ENCODE measurements at places on chromosomes 5 and 9. TPM values are rescaled to one million over a fixed set of nuclear protein-coding genes. Genes with fewer than 3 reads are reported as not detected.

The HRCT1 gene
- polyA plus RNA-seq = 3.9 TPM

The DMRT3 gene
- not detected for polyA plus RNA-seq

- no peaks in the 10 kb centered on the region for H3K36me3 ChIP-seq
- H3K27me3 ChIP-seq = no peaks in the 10 kb centered on the region
- peaks cover 11% of the 10 kb centered on the region for H3K4me1 ChIP-seq
- H3K27ac ChIP-seq = no peak overlapping the region
- no peak overlapping the region for H3K4me3 ChIP-seq
These were observed 69.3 kb downstream of the MAT2B start for GRCh38 chr5:163574472-163575440.

- H3K27ac ChIP-seq = no peak overlapping the region
- DNase-seq = peak; percentile 84
- peaks cover 20% of the 10 kb centered on the region for H3K4me1 ChIP-seq
- no peaks in the 10 kb centered on the region for H3K27me3 ChIP-seq
- no peak overlapping the region for H3K4me3 ChIP-seq
These were observed 470.6 kb downstream of the CCDC171 start for GRCh38 chr9:16023446-16023845.

The STK32A gene
- 0.03 TPM for polyA plus RNA-seq

DNA sequence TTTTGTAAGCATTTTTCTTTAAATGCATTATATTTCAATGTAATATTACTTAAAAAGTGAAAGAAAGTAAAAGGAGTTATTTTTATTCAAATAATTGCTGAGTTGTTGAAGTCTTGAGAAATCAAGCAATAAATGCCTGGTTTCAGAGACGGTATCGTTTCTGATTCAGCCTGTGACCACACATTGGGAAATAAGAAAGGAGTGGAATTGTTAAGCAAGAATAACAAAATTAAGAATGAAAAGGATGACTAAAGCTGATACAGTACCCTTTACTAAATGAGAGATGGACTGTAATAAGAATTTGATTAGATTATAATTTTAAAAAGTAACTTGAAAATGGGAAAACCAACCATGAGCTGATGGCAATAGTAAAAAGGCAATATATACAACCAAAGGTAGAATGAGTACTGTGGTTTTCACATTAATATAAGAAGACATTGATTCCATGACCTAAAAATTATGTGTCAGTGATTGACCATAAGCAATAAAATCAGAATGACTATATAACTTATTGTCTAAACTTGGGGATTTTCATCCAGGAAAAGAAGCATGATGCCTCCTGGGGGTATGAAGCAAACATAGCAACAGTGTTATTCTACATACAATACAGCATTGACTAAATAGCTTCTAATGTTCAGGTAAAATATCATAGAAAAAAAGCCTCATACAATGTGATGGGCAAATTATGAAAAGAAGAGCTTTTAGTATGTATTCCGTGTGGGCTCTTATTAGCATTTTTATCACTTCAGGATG lies 101.9 kb upstream of the PRDM9 start:
- H3K27me3 ChIP-seq = no peaks in the 10 kb centered on the region
- no peaks in the 10 kb centered on the region for H3K36me3 ChIP-seq
- no peak overlapping the region for H3K4me3 ChIP-seq
- no peak overlapping the region for H3K27ac ChIP-seq
- no peak for DNase-seq

DNA sequence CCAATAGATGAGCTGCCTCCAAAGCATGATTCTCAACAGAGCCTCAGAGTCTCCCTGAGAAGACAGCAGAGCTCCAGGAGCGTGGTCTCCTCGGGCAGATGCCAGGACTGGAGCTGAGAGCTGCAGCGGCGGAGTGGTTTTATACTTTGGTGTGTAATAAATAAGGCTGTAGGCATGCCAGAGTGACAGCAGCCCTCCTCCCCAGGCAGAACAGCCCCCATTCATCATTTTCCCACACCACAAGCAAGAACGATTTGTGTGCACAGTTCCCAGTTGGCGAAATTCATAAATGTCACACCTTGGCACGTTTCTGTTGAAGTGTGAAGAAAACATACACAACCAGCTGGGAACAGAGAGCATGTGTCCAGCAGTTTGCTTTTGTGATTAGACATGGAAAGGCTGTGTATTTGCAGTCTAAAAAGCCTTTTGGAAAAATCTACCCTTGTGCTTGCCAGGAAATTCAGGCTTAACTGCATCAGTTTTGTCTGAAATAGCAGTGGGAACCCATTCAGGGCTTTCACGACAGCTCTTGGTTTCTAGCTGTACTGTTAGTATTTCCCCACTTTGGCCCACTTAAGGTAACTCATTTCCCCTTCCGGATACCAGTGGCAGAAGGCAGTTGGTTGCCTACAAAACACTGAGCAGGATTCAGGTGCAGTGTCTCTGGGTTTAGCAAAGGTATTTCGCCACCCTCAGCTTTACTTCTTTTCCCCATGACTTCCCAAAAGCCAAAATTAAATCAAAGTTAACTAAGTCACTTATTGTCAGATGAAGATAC lies at the start of gene C1QTNF3:
Gene C1QTNF3 (minus strand): TSS at position 115 of the 778 bp plus-strand sequence. CDS start 88 bp downstream, at position 27.
- H3K27me3 ChIP-seq = no peaks in the 10 kb centered on the region
- H3K36me3 ChIP-seq = no peaks in the 10 kb centered on the region
- DNase-seq = no peak
- peaks cover 6% of the 10 kb centered on the region for H3K4me1 ChIP-seq
- H3K27ac ChIP-seq = no peak within 1 kb of the TSS

DNA sequence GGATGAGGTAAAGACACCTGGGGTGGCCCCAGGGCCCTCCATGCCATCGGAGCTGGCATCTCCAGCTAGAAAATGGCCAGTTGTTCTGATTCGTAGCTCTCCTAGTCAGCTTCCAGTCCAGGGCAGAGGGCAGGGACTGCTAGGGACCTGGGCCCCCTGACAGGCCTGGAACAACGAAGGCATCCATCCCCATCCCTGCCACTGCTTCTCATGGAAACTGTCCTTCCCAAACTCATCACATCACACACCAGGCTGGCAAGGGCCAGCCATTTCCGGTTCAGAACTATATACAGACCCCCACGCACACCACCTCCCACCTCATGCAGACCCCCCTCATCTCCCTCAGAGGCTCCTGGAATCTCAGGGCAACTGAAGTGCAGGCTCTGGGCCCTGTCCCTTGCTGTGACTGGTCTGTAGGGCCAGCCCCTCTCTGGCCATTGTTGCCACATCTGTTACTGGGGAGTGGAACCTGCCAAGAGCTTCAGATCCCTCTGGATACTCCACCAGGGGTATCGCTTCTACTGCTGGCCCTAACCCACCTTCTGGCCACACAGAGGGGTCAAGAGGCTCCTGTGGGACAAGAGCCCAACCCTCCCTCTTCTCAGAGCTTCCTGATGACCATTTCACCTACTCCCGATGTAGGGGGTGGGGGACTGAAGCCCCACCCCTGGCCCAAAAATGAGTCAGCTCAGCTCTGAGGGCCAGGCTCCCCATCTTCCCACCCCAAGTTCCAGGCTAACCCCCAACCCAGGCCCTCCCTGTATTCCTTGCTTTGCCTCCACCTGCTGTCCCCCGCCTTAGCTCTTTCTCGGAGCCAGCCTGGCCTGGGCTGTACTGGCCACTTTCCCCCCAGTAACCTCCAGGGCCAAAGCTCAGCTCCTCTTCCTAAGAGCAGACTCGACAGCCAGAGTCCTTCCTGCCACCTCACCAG lies 1.2 kb upstream of the MZB1 start:
- H3K36me3 ChIP-seq = no peaks in the 10 kb centered on the region
- H3K4me1 ChIP-seq = peaks cover 5% of the 10 kb centered on the region
- no peak for DNase-seq

DNA sequence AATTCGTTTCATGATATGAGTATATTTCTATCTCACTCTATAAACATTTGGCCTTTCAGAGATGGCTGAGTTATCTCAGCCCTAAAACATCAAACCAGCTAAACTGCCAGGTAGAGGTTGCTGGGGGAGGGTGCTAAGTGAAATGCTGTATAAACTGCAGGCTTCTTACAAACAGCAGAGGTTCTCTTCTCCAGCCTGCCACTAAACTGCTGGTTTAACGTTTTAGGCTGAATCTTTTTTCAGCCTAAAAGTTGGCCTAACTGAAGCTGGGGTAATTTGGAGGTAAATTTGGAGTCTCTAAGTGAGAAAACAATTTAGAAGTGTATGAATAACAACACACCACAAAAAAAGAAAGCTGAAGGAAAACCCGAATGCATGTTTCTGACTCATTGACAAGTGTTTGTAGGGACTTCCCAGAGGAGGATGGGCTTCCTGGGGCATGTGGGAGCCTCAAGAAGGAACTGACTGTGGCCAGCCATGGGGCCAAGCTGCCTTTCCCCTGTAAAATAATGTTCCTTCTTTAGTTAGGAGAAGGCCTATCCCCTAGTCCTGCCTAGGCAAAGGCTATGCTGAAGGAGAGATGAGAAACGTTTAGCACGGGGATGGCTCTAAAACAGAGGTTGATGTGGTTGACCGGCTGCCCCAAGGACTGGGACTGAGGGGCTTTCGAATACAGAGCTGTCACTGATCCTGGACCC lies 44.3 kb downstream of the SLC28A3 start:
- H3K4me1 ChIP-seq = peaks cover 20% of the 10 kb centered on the region
- H3K27ac ChIP-seq = peak overlapping the region; percentile 94
- H3K36me3 ChIP-seq = no peaks in the 10 kb centered on the region

DNA sequence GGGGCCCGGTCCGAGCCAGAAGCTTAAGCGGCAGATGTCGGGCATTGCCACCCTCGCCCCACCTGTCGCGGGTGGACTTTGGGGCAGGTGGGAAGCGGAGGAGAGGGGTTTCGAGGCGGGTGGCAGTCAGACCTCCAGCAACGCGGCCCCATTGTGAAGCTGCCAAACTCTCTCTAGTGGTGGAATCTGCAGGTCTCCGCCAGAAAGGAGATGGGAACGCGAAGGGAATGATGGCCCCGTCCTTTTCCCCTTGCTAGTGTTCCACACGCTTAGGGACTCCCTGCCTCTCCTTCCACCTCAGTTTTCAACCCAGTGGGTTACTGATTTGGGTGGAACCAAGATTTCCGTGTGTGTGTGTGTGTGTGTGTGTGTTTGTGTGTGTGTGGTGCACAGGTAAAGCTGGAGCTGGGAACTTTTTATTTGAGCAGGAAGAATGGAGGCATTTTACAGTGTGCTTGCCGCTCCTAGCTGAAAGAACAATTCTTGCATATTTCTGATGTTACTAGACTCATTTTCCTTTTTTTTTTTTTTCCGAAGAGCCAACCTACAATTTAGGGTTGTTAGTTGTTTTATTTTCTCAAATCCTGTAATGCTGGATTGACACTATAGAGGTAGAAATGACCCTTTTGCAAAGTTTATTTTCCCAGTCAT lies 1.3 kb downstream of the MACIR start:
- H3K27me3 ChIP-seq = no peaks in the 10 kb centered on the region
- H3K36me3 ChIP-seq = no peaks in the 10 kb centered on the region
- peaks cover 2% of the 10 kb centered on the region for H3K4me1 ChIP-seq
- peak overlapping the region; percentile 1 for H3K27ac ChIP-seq
- peak overlapping the region; percentile 98 for H3K4me3 ChIP-seq

GRCh38 chr9:19946441-19947109 lies 157.7 kb upstream of the SLC24A2 start:
- DNase-seq = peak; percentile 21
- H3K4me3 ChIP-seq = no peak overlapping the region
- H3K4me1 ChIP-seq = no peaks in the 10 kb centered on the region
- peaks cover 21% of the 10 kb centered on the region for H3K27me3 ChIP-seq

DNA sequence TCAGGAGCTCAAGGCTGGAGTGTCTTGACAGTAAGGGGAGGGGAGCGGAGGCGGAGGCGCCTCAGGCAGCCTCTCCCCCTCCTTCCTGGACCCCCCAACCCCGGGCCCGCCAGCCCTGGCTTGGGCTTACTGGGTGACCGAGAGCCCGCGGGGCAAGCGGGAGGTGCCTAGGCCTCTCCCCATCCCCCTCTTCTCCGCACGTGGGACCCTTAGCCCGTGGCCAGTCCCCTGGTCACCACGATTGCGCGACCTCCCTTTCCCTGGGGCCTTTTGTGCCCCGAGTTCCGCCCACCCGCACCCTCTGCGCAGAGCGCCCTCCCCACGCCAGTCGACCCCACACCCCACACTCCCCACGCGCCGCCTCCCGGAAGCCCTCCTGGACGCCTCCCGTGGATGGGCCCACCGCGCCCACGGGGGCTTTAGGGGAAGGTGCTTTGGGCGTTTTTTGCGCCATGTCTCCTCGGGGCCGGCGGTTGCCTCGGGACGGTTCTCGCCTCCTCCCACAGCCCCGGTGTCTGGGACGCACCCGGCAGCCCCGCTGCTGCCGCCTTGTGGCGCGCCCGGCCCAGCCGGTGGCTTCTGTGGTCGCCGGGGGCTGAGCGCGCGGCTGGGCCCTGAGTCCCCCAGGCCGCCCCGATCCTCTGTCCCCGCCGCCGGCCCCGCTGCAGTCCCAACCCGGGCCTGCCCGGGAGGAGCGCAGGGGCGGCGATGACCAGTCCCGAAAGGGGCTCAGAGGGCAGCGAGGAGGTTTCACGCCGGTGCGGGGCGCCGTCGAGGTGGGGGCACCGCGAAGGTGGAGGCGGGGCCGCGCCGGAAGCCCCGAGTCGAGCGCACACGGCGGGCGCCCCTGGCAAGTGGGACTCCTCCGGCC lies 3.2 kb downstream of the TOR4A start:
- peaks cover 21% of the 10 kb centered on the region for H3K4me1 ChIP-seq
- no peaks in the 10 kb centered on the region for H3K27me3 ChIP-seq
- H3K36me3 ChIP-seq = peaks cover 29% of the 10 kb centered on the region
- H3K27ac ChIP-seq = no peak overlapping the region
- DNase-seq = no peak

DNA sequence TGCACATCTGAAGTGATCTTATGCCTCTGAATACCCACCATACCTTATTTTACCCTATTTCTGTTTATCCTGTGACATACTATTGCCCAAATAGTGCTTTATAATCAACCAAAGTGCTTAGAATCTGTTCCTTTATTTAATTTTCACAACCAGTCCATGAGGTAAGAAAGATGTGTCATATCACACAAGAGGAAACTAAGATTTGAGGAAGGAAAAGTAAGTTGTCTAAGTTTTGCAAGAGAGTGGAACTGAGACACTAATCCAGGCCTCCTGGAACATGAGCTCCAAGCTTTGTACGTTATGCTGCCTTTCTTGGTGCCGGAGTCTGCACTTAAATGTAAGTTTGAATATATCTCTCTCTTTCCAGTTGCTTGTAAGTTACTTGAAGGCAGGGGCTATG lies 17.2 kb downstream of the KDM3B start:
- H3K27ac ChIP-seq = no peak overlapping the region
- H3K4me3 ChIP-seq = no peak overlapping the region
- H3K27me3 ChIP-seq = no peaks in the 10 kb centered on the region
- H3K36me3 ChIP-seq = peaks cover 13% of the 10 kb centered on the region

DNA sequence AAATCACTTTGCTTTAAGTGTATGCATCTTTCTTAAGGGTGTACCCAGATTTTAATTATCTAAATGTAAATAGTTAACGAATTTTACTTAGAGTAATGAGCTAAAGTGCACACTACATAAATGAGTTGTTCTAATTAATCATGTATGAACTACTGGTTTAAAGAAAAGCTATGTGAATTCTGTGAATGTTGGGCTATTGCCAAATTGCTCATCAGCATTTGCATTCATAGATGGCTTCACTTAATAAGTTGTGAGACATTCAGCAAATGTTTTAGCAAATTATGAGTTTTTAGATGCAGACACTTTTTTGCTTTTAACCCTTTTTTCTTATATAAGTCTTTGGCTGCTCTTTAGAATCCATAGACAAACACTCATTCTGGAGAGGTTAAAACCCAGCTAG lies 175.7 kb downstream of the PBX3 start:
- H3K36me3 ChIP-seq = no peaks in the 10 kb centered on the region

Measured in IMR-90 (cell line).